Mucosa of descending colon (tissue), 3 donors: ENCODE measurements at places on chromosomes 2 and 18.

DNA sequence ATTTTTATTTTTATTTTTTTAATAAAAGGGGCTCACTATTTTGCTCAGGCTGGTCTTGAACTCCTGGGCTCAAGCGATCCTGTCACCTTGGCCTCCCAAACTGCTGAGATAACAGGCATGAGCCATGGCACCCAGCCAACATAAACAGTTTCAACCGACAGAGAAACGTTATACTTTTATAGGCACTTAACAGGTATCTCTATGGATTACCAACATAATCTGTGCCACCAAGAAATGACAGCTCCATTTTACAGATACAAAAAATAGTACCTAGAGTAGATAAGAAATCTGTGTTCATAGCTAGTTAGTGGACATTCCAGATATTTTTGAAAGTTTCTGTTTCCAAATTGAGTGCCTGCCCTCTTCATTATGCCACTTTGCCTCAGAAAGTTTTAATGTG, 1316.7 kb downstream of the LRP1B start:
- DNase-seq, result no peak

DNA sequence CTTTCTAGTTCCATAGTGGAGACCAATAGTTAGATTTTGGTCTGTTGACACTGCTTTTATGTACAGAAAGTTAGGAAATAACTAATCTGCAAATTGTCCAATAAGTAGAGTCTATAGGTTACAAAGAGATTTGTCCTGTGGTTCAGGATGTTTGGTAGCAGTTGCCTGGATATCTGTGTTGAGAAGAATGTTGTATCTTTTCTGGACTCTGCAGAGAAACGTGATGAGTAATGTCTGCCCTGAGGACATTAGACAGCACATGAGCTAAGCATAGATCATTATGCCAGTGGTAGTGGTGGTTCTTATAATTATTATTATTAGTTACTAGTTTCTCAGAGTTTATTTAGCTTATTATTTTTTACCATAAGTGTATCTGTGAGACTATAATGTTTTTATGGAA, 65.8 kb downstream of the ANKRD62 start:
- DNase-seq, result no peak

DNA sequence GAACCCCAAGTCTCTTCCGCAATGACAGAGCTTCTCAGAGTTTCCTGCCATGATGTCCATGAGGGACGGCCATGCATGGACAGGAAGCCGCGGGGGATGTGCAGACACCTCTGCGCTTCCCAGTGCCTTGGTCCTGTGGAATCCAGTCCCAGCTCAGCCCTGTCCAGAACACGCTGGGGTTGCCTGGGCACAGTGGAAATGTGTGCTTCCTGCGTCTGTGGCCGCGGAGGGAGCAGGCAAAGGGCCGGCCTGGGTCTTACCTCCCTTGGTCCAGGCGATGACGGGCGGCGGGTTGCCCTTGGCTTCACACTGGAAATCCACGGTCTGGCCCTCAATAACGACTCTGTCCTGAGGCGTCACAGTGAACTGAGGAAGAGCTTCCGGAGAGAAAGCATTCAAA, 79.6 kb downstream of the PXDN start:
- DNase-seq, result no peak

DNA sequence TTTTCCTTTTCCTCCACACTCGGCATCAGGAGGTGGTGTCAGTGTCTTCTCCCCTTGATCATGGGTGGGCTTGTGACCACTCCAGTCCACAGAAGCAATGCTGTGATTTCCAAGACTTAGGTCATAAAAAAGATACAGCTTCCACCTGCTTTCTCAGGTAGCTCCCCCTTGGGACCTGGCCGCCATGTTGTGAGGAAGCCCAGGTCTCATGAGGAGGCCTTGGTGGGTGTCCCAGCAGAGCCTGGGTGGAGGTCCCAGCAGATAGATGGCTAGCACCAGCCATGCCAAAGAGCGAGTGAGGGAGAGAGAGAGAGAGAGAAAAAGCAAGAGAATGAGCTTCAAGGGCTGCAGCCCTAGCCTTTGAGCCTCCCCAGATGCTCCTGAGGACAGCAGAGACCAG, 16.0 kb downstream of the SLC66A2 start:
- DNase-seq, result peak; percentile 34

DNA sequence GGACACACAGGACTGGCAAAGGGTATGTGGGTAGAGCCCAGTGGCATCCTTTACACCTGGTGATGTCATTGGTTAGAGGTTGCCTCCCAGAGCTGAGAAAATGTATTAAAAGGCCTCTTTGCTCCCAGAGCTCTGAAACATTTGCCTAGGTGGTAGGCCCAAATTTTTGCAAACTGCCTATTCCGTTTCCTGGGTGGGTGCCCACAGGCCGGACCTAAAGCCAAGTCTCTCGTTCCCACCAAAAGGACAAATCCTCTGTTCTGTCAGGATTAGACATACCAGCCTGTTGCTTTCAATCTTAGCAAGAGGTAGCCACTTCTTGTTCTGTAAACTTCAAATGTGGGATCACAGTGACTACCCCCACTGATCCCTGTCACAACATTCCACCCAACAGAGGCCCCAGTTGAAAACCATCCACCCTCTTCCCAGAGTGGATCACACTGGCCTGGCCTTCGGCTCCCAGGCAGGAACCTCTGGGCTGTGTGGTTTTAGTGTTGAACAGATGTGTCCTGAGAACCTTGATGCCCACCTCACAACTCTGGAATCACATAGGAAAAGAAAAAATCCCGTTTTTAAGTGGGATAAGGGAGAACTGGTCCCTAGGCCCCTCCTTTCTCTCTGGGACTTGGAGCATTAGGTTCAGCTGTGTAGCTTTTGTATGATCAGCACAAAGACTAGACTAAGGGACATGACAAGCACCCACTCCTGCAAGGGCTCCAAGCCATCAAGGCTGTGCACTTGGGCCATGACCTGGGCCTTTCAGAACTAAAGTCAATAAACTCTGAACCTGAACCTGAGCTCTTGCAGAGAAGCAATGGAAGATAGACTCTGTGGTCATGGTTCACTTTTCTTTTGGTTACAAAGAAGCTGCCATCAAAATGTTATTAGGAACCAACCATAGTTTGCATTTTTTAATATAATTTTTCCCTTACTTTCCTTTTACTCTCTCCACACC, 211.3 kb downstream of the CYP26B1 start:
- DNase-seq, result no peak

- no peak for DNase-seq
Measured at GRCh38 chr2:127027715-127028114, 79.2 kb downstream of the BIN1 start.

- DNase-seq, result no peak
Measured at GRCh38 chr2:38653715-38654527, 12.0 kb upstream of the GALM start.

DNA sequence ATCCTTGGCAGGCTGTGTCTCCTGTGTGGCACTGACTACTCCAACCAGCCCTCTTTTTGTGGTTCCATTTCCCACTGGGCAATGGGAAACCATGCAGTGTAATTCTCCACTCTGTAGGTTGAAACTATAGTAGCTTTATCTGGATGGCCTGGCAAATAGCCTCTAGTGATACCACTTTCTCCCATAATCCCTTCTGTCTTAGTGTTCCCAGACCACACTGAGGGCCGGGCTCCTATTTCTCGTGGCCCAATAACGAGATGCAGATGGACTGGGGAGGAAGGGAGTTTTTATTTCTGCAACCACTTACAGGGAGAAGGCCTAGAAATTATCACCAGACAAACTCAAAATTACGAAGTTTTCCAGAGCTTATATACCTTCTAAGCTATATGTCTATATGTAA, 24.7 kb downstream of the SKA1 start:
- no peak for DNase-seq

DNA sequence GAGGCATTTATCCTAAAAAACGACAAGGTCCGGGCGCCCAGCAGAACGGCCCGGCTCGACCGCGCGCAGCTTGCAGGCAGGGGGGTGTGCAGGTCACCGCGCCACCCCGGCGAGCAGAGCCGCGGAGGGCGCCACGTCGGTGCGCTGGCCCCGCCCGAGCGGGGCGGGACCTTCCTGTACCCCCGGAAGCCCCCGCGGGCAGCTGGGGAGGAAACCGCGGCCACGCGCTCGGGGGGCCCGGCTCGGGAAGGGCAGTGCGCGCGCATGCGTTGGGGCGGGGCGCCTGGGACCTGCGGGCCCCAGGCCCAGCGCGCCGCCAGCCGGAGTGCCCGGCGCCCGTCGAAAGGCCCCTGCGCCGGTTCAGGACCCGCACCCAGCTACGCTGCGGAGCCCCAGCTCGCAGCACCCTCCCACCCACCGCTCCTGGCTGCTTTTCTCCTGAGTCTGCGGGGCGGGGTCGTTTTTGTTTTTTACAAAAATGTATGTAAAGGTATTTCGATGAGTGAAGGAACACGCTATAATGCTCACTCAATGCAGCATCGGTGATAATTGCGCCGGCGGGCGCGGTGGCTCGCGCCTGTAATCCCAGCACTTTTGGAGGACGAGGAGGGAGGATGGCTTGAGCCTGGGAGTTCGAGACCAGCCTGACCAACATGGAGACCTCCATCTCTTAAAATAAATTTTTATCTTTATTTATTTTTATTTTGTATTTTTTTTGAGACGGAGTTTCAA, 47.7 kb upstream of the POMC start:
- peak; percentile 87 for DNase-seq

- no peak for DNase-seq
Measured at GRCh38 chr2:70668432-70668831, 99.6 kb downstream of the ADD2 start.

- no peak for DNase-seq
Measured at GRCh38 chr2:168348076-168348475, 100.7 kb upstream of the STK39 start.

GRCh38 chr18:59911600-59911999, 11.8 kb downstream of the PMAIP1 start:
- DNase-seq, result no peak

DNA sequence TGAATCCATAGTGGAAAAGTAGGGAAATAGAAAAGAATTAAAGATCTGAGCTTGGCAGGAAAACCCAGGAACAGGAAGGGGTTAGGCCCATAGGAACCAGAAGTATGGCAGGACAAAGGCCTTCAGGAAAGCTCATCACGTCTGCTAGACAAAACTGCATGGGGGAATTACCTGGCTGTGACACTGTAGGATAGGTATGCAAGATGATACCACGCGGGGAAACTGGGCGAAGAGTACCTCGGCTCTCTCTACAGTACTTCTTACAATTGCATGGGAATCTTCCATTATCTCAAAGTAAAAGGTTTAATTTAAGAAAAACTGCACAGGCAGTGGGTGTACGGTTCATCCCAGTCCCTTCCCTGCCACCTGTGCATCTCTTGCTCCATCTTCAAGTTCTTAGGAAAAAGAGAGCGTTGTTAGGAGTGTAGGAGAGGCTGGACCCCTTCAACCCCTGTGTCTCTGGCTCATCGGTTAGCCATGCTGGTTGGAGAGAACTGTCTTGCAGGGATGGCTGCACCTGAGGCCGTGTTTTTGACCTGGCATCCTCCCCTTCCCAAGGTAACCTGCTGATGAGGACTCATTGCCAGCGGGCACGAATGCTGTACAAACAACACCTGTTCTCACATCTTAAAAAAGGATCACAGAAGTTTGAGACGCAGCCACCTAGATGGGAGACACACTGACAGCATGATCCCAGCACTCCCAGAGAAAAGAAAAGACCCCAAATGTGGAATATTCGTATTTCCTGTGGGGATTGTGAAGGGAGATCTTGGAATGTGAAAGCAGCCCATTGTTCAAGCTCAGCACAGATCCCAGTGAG, 120.5 kb upstream of the COPS8 start:
- no peak for DNase-seq

GRCh38 chr18:48863432-48864065, 87.2 kb downstream of the SMAD7 start:
- DNase-seq, result no peak

DNA sequence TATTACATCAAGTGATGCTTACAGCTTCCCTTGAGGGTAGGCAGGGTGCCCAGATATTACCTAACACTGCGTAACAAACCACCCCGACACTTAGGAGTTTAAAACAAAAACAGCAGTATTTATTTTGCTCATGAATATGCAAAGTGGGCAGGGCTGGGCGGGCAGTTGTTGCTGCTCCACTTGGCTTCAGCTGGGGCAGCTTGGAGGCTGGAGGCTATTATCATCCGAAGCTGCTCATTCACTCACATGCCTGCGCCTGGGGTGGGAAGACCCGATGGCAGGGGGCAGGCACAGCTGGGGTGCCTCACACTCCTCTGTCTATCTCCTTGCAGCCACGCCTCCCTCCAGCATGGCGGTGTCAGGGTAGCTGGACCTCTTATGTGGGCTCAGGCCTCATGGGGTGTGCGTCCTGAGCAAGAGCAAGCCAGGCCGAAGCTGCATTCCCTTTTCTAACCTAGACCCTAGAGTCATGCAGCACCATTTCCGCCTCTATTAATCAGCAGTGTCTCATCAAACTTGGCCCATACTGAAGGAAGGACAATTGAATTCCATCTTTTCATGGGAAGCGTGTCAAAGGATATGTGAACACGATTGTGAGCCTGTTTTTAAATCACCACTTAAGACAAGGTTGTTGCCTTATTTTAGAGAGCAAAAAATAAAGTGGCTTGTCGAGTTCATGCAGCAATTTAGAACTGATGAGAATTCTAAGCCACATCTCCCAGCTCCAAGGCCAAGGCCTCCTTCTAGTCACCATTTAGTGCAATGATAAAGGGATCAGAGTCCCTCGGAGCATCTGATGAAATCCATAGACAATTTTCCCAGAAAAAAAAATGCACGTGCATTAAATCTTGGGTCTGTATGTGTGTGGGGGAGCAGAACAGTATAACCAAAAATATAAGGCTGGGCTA, 54.9 kb downstream of the SDC1 start:
- no peak for DNase-seq

DNA sequence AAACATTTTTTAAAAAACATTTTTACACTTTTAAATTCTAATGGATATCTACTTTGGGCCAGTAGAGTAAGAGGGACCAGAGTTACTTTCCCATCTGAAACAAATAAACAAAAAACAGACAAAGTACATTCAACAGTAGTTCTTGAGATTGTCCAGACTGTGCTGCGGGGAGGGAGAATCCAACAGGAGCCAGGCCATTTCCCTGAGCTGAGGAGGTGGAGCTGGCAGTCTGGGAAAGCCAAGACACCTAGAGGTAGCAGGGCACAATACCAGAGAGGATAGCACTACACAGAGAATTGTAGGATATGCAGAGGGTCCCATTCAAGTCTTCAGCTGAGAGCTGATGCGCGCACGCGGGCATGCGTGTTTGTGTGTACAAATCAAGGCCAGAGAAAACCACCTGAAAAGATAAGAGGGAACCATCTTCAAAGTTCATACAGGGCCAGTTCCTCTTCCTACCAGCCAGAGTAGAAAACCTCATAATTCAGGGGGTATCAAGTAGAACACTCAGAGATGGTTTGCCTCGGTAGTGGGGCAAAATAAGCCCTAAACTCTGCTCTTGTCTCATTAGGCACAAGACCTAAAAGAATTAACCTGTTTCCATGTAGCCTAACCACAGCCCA, 44.0 kb downstream of the PTRHD1 start:
- no peak for DNase-seq

DNA sequence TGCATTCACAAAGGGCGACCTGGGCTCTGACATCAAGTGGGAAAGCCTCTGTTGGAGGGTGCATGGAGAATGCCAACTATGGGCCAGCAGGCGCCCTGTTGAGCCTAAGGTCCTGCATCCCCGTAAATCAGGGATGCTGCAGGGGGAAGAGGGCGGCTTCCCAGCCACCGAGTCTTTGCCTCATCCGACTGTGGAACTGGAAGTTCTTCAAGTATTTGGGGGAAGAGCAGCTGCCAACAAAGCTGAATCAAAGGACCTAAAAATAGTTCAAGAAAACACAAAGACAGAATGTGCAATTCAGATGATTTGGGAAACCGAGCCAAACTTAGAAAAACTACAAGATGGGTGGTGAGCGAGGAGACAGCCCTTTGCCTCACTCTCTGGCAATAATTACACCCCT, 281.1 kb upstream of the MGAT5 start:
- DNase-seq, result no peak

- no peak for DNase-seq
Measured at GRCh38 chr2:175597286-175597685, 404.8 kb downstream of the LNPK start.

- DNase-seq, result no peak
Measured at GRCh38 chr2:15754703-15755099, 163.0 kb downstream of the DDX1 start.
